Keratinocyte (primary cell): ENCODE measurements at places on chromosomes 13 and 19. TPM values are rescaled to one million over a fixed set of nuclear protein-coding genes. Genes with fewer than 3 reads are reported as not detected.

GIPR gene
- polyA plus RNA-seq: 0.97 to 2.2 TPM (median 1.4 TPM) in 3 replicates

ZNF835 gene
- 0.01 TPM in 1 of 3 replicates, not detected in the others for polyA plus RNA-seq

DNA sequence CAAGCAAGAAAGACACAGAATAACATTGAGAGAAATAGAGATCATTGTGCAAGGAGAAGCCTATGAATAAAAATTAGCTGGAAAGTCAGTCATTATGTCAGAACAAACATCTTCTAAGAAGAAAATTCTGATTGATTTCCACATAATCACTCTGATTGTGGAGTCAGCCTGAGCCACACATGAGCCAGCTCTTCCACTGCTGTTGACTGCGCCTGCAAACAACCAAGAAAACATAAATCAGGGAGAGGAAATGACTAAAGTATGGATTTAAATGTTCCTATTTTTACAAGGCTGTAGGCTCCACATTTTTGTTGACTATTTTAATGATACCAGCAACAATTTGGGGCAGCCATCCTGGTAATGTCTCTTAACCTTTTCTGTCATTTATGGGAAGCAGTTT is 962.3 kb downstream of the EFNB2 start:
- DNase-seq: no peak

- no peak for DNase-seq
Observed at GRCh38 chr13:23850134-23850533, 39.1 kb downstream of the MIPEP start.

GRCh38 chr19:16445238-16446107 is 26.3 kb downstream of the EPS15L1 start:
- DNase-seq: no peak

DNA sequence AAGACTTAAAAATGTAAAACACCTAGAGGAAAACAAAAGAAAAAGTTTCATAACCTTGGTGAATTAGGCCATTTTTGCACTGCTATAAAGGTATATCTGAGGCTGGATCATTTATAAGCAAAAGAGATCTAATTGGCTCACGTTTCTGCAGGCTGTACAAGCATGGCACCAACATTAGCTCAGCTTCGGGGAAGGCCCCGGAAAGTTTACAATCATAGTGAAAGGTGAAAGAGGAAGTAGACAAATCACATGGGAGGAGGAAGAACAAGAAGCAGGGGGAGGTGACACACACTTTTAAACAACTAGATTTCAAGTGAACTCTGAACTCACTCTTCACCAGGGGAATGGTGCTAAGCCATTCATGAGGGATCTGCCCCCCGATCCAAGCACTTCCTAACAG is 1358.5 kb upstream of the PCDH9 start:
- DNase-seq: no peak

DNA sequence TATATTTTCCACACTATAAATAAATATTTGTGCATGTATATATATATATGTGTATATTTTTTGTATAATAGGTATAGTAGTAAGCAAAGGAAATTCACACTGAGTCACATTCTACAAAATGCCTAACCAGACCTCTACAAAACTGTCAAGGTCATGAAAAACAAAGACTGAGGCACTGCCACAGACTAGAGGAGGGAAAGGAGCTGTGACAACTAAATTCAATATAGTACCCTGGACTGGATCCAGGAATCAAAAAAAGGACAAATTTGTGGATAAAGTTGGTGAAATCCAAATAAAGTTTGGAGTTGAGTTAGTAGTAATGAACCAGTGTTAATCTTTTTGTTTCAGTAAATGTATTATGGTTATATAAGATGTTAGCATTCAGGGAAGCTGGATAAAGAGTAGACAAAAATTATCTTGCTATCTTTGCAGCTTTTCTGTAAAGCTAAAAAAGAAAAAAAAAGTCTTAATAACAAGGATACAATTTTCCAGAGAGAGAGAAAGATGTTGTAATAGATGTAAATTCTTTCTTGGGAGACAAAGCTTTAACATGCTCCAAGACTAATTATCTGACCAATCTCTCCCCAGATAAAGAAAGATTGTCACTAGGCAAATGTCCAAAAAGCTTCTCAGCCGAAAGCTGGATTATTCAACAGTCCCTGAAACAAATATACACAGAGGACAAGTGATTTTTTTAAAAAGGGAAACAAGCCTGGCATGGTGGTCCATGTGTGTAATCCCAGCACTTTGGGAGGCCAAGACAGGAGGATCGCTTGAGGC is 19.1 kb downstream of the SYDE1 start:
- no peak for DNase-seq
